Hematopoietic multipotent progenitor cell treated with erythropoietin and hydrocortisone succinate and interleukin-3 and kit ligand, for 4 days (in vitro differentiated cells): ENCODE measurements at places on chromosomes 6 and 20.
A peak's percentile ranks its signal among the peaks of the same experiment; 100 is the strongest.

GRCh38 chr20:62875419-62876361, 14.1 kb upstream of the TCFL5 start:
- peak; percentile 73 for DNase-seq

GRCh38 chr20:2745936-2746635, 53.5 kb downstream of the EBF4 start:
- no peak for DNase-seq

- peak; percentile 73 for DNase-seq
These were observed 142.6 kb downstream of the ARHGAP18 start for GRCh38 chr6:129567374-129567773.

DNA sequence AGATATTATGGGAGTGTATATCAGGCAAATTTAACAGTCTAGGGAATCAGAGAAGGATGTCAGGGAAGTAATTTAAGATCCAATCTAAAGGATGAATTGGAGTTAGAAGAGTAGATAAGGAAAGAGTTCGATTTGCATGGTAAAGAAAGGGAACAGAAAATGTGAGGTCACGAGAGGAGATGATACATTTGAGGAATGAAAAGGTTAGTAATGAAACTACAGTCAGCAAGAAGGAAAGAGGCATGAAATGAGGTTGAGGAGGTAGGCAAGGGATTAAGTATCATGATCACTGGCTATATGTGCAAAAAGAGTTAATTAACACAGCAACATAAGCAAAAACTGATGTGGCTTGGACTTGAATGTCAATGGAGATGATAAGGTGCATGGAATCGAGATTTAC, 22.4 kb downstream of the ZNF318 start:
- no peak for DNase-seq

- peak; percentile 79 for DNase-seq
These were observed 585 bp downstream of the PIM1 start for GRCh38 chr6:37170273-37171200.

DNA sequence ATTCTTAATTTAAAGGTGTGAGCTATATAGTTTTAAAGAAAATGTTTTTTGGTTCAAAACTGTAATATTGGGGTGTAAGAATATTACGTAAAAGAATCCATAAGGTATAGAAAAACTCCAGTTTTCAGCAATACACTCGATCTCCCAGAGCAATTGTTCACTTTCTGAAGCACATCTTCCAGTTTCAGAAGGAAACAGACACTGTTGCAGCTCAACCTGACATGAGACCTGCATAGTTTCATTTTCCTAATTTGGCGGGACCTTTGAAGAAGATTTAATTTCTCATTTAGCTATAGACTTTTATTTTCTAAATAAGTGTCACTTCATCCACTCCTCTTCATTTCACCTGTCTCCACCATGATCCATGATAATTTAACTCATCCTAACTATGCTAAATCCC, 281.5 kb downstream of the HTR1B start:
- DNase-seq = no peak

DNA sequence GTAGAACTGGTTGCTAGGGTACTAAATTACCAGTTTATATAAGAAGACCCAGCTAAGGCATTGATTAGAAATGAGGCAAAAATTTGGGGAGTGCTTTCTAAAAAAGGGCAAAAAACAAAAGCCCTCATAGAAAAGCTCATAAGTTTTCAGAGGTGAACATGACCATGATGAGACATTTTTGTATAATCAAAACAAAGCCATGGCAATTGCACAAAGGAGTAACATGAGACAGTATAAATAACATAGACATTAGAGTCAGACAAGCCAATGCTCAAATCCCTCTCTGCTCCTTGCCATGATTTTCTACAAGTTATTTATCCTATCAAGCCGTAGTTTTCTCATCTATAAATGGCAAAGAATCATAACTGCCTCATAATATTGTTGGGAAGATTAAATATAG, 112.2 kb upstream of the ADTRP start:
- no peak for DNase-seq

- DNase-seq = peak; percentile 15
These were observed 21.7 kb downstream of the SEC63 start for GRCh38 chr6:107936162-107936909.

GRCh38 chr6:118709859-118710350, 58.5 kb upstream of the CEP85L start:
- peak; percentile 85 for DNase-seq

DNA sequence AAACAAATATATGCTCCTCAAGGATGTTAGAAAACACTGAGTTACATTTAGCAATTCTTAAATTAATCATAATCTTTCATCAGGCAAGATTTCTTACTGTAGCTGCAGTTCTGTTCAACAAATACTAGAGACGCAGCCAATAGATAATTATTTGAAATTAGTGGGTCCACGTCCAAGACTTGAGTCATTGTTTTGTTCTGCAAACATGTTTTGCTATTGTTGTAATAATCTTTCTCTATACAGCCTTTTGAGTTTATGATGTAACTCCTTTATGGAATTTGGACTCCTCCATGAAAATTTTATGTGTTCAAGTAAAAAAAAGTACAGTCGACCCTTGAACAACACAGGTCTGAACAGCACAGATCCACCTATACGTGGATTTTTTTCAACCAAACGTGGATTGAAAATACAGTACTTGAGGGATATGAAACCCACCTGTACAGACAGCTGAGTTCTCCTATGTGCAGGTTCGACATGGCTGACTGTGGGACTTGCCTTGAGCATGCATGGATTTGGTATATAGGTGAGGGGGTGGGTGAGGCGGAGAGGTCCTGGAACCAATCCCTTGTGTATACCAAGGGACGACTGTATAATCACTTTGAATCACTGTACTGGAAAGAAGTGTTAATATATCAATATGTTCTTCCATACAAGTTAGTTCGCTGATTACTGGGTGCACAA, 41.3 kb upstream of the SLC22A16 start:
- DNase-seq = no peak

DNA sequence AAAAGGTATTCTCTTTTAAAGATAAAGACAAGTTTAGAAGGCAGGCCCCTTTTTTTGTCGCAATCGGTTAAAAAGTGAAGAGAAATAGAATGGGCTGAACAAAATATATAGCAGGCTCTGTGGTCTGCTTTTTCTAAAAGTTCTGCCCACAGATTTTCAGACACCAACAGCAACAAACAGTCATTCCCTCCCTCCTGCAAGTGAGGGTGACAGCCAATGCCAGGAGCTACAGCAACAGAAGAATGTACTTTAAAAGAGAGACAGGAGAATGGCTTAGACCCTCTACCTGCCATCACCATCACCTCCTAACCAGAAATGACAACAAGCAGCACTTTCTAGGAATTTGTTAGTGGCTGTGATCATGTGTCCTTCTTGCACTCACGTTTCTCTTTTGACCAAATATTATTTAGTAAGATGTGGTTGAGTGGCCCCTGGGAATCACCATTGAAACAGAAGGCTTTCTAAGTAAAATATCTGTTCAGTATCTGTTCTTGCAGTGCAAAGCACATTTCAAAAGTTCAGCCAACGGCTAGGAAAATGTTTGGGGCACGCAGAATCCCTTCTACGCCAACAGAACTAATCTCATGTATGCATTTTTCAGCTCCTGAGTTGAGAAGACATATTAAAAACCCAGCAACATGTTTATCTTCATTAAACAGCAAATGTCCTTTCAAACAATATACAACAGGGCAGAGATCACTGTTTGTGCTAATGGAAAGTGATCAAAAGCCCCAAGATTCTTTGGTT, 248.5 kb downstream of the ATXN1 start:
- DNase-seq = no peak

GRCh38 chr6:154651656-154652055, 81.6 kb upstream of the SCAF8 start:
- no peak for DNase-seq

GRCh38 chr6:147654103-147654845, 145.8 kb downstream of the SAMD5 start:
- DNase-seq = no peak

DNA sequence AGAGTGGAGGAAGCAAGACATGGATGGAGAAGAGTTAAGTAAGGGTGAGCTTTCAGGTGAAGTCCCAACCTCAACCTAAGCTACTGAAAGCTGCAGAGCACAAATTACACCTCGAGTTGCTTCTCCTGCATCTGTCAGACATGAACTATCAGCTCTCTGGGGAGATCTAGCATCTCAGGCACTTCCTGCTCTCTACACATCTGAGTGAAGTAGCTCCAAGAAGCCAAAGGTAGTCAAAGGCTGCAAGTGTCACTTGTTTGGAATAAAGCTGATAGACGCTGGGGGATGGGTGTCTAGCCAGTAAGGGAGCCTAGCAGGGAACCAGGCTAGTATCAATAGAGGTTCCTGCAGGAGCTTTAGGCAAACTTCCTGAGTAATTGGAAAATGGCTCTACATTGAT, 228.0 kb downstream of the PLCB1 start:
- no peak for DNase-seq

DNA sequence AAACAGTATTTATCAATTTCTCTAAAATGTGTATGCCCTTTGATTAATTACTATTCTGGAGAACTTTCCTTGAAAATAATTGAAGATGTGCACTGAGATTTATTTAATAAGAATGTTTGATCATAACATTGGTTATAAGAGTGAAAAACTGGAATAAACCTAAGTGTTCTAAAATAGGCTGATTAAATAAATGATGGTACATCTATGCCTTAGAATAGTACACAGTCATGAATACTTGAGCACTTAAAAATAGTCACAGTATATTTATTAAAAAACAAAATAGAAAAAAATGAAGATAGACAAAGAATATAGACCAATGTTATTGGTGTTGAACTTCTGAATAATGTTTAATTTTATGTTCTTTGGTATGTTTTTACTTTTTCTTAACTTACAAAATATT, 93.0 kb downstream of the ZNF217 start:
- no peak for DNase-seq

DNA sequence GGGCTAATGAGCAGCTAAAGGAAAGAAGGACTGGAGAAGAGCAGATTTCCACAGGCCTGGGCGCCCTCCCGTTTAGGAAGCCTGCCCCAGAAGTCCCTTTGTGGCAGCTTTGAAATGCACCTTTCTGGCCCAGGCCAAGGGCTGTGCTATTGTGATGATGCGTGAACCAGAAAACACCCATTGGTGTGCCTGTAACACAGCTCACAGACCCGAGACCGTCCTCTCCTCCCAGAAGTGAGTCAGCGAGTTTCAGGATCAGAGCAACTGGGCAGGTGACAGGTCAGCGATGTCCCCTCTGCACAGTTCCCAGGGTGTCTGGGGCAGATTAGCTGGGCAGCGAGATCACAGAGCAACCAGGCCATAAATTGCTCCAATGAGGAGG, 71.9 kb upstream of the SULF2 start:
- DNase-seq = no peak

DNA sequence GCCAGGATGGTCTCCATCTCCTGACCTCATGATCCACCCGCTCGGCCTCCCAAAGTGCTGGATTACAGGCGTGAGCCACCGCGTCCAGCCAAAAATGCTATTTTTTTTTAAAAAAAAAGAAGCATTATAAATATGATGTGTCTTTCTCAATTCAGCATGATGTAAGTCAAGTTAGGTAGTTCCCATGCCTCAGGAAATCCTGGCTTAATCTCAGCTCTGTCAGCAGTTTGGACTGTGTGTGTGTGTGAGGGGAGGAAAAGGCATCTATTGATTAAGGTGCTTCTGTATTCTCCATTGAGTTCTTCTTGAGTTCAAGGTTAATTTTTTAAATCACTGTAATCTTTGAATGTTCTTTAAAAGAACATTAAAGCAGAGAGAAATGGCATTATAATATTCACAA, 51.5 kb downstream of the GMDS start:
- no peak for DNase-seq

- DNase-seq = peak; percentile 60
These were observed 43.6 kb downstream of the FGD2 start for GRCh38 chr6:37048851-37049757.

- DNase-seq = no peak
These were observed 86.9 kb downstream of the SOBP start for GRCh38 chr6:107576852-107577251.

DNA sequence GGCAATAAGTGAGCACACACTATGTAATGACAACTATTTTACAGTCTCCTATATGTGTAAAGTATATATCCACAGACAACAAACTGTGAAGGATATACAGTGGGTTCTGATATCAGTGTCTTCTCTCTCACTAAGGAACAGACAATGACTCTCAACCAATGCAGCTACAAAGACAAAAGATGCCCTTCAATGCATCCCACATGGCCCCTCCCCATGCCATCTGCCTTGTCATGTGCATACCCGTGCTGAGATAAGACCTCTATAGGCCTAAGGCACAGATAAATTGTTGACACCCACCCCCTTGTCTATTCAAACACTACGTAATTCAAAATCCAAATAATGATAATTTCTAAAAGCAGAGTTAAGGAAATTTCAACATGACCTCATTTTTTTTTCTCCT, 1123.5 kb upstream of the MAP3K7 start:
- DNase-seq = no peak
